ENCODE measurements at places on chromosomes 7 and 10. TPM values are rescaled to one million over a fixed set of nuclear protein-coding genes. Genes with fewer than 3 reads are reported as not detected.

DNA sequence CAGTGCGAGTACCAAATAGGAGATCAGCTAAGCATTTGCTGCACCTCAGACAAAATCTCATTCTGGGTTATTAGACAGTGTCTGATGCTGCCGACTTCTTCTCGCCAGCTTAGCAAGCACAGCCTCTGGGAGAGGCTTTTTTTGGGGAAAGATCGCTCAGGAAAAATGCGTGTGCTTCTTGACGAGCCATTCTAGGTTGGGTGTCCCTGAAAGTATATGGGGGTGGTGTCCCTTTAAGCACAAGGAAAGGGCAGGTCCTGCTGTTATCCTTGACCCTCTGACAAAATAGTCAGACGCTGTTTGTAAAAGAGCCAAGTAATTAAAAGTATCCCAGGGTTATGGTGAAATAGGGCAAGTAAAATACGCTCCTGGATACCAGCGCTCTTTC lies 540.1 kb upstream of the FZD8 start:
- DNase-seq: no peak

- no peak for DNase-seq
Measured at GRCh38 chr10:52903397-52903938, 130.9 kb upstream of the MBL2 start.

- DNase-seq: no peak
Measured at GRCh38 chr7:31494421-31494820, 19.5 kb upstream of the ITPRID1 start.

- DNase-seq: no peak
Measured at GRCh38 chr7:50203521-50203920, 101.0 kb upstream of the IKZF1 start.

DNA sequence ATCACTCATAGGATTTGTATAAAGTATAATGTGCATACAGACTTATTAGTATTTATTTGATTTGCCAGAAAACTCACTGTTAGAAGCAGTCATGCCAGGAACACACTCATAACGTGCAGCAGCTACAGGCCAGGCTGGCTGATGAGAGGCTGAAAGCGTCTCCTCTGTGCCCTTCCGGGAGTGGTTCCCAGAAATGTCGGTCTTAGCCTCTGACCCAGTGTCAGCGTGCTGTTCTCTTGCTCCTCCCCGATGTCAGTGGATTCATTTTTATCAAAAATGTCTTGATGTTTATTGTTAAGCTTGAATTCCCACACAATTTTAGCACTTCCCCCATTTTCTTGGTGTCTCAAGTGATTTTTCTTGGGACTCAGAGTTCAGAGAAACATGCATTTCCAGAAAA lies 33.3 kb upstream of the GARS1 start:
- DNase-seq: no peak

GRCh38 chr10:15168786-15169554 lies 477 bp upstream of the NMT2 start:
- peak; percentile 95 for DNase-seq

- DNase-seq: no peak
Measured at GRCh38 chr10:34627331-34627730, 187.8 kb downstream of the PARD3 start.

TMEM176A gene
- polyA plus RNA-seq: 230 TPM

EVX1 gene
- not detected for polyA plus RNA-seq

GTF2IRD1 gene
- 7.0 TPM for polyA plus RNA-seq

AMZ1 gene
- not detected for polyA plus RNA-seq

FANK1 gene
- 4.0 TPM for polyA plus RNA-seq

TSPAN15 gene
- polyA plus RNA-seq: 48.5 TPM

GRID1 gene
- polyA plus RNA-seq: not detected

DUS4L gene
- polyA plus RNA-seq: 4.7 TPM

Measured in small intestine (tissue), 16 donors.